SHP77 (cell line): ENCODE measurements at places on chromosomes 2 and 18.
A peak's percentile ranks its signal among the peaks of the same experiment; 100 is the strongest.

- no peak for DNase-seq
Measured at GRCh38 chr2:63696496-63696895, 107.7 kb downstream of the MDH1 start.

DNA sequence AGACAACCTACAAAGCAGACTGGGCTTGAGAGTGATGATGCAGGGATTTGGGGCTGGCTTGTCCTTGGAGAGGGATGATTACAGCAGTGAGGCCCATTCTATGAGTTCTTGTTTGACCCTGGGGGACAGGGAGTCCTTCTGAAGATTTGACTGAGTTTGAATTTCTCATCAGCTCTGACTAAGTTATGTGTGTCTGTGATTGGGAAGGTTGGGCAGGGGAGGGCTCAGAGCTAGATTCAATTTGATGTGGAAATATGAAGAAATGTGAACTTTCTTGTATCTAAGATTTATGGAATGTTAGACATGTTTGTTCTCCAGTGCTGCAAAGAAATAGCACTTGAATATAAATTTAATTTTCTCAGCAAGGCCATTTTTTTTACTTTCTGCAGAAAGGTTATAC lies 19.9 kb upstream of the IL1R2 start:
- no peak for DNase-seq

DNA sequence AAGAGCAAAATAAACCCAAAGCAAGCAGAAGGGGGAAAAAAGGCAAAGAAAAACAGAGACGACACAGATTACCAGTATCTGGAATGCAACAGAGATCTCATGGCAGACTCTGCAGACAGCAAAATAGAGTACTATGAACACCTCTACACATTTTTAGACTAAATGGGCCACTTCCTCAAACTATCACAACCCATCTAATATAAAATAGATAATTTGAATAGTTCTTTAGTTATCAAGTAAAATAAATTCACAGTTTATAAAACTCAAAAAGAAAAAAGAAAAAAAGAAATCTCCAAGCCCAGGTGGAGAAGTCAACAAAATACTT lies 16.6 kb downstream of the SESTD1 start:
- DNase-seq, result no peak

DNA sequence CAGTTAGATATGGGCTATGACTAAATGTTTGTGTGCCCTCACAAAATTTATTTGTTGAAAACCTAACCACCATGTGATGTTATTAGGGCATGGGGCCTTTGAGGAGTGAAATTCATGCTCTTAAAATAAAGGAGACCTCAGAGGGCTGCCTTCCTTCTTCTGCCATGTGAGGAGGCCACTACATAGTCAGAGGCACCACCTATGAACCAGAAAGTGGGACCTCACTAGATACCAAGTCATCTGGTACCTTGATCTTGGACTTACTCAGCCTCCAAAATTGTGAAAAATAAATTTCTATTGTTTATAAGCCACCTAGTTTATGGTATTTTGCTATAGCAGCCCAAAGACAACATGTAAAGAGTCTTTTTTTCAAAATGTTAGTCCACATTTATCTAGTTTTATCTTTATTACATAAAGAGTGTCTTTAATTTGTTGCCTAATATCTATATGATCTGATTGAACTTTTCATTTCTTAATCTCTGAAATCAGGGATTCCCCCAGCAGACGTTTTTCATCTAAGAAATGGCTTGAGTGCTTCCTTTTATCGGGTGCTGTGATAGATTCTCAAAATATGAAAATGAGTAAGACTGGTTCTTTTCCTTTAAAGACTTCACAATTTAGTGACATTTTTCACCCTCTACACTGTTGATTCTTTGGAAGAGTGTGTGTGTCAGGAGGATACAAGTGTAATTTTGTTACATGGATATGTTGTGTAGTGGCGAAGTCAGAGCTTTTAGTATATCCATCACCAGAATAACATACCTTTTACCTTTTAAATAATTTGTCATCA lies 34.2 kb downstream of the PMS1 start:
- DNase-seq, result no peak

DNA sequence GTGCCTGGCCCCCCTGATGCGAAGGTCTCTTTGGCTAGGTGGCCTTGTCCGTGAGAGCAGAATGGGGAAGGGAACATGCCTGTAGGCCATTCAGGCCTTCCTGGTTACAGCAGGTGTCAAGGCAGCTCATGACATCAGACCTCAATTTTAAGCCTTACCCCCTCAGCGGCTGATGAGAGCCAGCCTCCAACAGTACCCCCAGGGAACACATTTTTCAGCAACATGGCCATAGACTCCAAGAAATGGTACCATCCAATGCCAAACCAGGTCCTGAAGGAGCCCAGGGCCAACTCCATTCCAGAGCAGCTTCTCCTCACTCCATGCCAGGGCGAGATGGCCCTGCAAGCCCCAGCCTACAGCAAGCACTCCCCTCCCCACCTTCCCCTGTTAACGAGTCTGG lies 199.2 kb downstream of the SMAD2 start:
- no peak for DNase-seq

DNA sequence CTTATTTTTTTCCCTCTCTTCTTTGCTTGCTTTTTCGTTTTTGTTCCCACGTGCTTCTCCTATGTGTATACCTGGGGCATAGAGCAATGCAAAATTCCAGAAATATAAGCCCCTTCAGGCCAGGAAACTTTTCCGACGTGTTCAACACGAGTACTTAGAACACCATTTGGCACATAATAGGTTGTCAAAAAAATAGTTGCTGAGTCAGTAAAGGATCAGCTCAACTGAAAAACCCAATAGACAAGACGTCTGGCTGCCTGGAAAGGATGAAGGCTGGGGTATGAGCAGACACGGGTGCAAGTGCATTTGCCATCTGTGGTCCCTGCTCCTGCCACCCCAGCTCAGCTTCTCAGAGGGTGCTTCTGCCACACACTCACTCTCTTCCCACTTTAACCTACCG lies 823.0 kb upstream of the SOX11 start:
- no peak for DNase-seq

DNA sequence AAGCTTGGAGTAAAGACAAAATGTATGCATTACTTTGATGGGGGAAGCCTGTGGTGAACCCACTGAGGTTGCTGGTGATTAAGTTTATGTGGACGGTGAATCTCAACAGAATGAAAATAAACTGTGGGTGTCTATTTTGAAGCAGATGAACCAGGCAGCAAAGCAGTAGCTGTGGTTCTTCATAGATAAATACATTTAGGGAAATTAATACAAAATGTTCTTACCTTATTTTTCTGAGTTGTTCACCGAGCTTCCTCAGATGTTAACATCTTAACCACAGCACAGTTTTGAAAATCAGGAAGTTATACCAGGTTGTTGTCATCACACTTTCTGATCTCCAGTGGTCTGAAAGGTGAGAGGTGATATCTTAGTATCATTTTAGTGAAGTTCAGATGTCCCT lies 53.9 kb downstream of the NCK2 start:
- DNase-seq, result no peak

GRCh38 chr18:48674758-48675351 lies 136.0 kb downstream of the CTIF start:
- no peak for DNase-seq

DNA sequence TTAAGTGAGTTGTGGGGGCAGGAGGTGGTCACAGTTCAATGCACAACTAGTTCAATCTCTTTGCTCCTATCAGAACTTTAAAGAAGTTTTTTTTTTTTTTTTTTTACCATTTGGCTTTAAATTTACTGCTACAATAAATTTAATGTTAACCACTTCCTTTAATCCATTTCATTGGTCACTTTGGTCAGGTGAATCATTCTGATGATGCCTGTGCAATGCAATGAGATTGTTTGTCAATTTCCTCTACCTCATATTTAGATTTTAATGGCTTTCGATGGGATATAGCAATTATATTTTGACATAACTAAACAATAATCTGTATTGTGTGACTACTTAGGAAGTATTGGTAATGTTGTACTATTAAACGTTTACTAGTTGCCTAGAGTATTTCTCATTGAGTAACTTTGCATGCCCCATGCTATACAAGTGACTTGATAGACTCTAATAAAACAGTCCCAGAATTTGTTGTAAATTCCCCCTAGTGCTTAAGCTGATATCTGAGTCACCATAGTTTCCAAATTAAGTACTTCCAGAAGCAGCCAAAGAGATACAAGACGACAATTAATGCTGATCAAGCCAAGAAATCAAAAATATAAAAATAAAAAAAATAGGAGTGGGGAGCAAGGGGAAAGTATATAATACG lies 52.9 kb upstream of the SERPINB2 start:
- DNase-seq, result no peak

GRCh38 chr2:56132138-56132537 lies 51.7 kb upstream of the CCDC85A start:
- peak; percentile 50 for DNase-seq

DNA sequence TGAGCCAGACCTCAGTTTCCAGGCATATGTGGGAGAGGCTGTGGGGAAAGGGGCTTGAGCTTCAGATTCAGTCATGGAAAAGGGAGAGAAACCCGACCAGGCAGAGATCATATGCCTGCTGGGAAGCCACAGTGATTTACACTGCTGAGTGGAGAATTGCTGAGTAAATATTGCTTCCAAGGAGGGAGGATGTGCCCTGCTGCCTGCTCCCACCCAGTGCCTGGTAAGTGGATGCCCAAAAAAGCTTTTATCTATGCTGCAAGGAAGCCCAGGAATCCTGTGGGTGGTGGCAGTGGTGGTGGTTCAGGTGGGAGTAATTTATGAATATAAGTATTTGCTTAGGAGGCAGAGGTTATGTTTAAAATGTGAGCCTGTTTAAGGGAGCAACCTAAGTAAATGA lies 39.5 kb downstream of the INO80C start:
- no peak for DNase-seq

DNA sequence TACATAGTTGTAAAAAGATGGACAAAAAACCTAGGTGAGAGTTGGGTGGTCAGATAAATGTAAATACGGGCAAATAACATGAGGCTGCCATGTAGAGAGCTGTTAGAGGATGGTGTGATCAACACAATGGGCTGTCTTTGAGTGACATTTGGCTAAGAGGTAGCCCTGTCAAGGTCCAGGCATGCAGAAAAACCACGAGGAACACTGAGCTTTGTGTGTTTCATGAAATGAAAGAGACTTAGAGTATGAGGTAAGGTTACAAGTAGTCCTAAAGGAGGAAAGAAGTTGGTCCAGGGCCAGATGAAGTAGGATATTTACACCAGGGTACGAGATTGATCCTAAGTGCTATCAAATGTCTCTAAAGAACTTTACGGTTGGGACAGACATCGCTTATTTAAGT lies 160.9 kb downstream of the RDH14 start:
- no peak for DNase-seq

- no peak for DNase-seq
Measured at GRCh38 chr2:191171708-191172355, 21.0 kb upstream of the STAT4 start.

- DNase-seq, result no peak
Measured at GRCh38 chr2:37377187-37377532, 32.7 kb downstream of the QPCT start.

- no peak for DNase-seq
Measured at GRCh38 chr2:185771396-185771795, 32.8 kb downstream of the FSIP2 start.

DNA sequence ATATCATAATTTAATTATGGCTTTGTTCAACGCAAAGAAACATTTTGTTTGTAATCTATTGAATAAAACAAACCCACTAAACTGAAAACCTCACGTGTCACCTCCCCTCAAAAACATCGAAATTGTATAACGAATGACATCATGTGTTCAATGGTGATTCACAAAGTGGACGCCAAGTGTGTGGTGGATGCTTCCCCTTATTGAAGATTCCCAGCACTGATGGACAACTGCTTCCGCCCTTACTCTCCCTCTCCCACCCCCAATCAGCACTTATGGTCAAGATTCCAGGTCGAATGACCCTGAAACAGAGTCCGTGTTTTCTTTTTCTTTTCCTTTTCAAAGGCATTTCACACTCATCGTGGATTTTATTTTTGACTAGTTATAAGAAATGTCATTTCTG lies 383.0 kb upstream of the SMIM21 start:
- no peak for DNase-seq

GRCh38 chr18:3583873-3584247 lies 133.9 kb downstream of the TGIF1 start:
- DNase-seq, result no peak

GRCh38 chr2:143237146-143237777 lies 108.0 kb downstream of the ARHGAP15 start:
- DNase-seq, result no peak

DNA sequence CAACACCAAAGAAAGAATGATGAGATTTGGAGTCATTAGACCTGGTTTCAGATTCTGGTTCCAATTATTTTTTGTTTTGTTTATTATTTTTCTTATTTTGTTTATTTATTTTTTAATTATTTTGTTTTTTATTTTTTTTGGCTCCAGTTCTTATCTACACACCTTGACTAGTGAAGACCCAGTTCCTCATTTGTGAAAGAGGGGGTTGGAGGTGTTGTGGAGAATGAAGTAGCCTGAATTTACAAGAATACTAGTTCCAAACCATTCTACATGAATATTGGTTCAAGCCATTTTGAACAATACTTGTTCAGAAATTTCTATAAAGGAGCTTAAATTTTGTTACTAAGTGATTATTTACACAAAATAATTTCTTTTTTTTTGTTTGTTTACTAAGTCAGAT lies 6.9 kb upstream of the KCNJ13 start:
- no peak for DNase-seq

GRCh38 chr2:165144315-165144714 lies 59.5 kb downstream of the SCN3A start:
- no peak for DNase-seq
